ENCODE measurements at places on chromosomes 7 and 10.

GRCh38 chr7:26857506-26858240 lies 6.7 kb downstream of the SKAP2 start:
- no peak for DNase-seq

- DNase-seq, result no peak
Measured at GRCh38 chr7:83514977-83515376, 134.0 kb downstream of the SEMA3E start.

- DNase-seq, result no peak
Measured at GRCh38 chr10:29323367-29323766, 34.5 kb downstream of the LYZL1 start.

GRCh38 chr10:88456730-88457129 lies 126.4 kb downstream of the RNLS start:
- DNase-seq, result no peak

DNA sequence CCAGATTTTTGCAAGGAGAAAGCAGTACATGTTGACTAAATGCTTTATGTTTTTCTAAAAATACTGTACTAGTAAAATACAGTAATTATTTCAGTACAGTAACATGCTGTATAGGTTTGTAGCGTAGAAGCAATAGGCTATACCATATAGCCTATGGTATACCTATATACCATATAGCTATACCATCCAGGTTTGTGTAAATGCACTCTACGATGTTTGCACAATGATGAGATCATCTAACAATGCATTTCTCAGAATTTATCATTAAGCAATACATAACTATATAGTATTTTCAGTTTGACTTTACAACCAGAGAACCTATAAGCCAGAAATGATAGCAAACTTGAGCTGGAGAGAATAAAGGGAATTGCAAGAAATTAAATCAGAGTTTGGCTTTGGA lies 109.7 kb upstream of the DNAJB12 start:
- DNase-seq, result no peak

DNA sequence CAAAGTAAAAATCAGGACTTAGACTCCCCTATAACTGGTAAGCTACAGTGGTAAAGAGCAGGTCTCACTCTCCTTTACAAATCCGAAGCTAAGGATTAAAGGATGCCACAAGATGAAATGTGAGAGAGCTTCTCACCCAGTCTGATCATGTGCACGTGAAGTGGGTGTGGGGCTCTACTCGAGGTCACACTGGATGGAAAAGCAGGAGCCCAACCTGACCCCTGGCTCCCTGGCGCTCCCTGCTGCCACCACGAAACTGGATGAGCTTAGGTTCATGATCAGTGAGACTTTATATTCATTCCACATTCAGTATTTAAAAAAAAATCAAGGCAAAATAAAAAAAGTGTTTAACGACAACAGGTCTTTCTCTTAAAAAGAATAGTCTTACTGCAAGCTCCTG lies 21.7 kb upstream of the FOXI2 start:
- DNase-seq, result no peak

DNA sequence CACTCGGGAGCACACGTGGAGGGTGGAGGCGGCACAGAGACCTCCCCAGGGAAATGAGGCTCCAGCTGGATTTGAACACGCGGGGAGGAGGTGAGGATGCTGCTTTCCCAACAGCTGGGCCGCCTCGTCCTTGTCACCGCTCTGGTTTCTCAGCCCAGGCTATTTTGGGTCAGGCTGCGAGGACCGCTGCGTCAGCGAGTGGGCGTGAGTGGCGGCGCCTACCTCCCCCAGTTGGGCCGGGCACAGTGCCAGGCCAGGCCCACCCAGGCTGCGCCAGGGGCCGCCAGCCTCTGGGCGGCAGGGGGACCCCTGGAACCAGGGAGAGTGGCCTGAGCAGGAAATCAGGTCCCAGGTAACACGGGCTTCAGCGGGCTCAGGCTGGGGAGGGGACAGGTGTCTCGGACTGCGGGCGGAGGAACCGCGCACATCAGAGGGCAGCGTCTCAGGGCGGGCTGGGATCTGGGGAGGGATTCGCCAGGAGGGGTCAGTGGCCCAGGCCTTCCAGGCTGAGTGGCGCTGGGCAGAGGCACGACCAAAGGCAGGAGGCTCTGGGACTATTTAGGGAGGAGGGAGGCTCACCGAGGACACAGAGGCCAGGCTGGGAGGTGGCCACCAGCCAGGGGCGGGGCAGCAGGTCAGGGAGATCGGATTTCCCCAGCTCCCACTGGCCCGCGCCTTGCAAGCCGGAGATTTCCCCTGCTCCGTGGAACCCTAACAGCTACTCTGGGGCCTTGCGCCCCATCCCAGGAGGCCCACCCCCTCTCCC lies 125.2 kb upstream of the RET start:
- no peak for DNase-seq

DNA sequence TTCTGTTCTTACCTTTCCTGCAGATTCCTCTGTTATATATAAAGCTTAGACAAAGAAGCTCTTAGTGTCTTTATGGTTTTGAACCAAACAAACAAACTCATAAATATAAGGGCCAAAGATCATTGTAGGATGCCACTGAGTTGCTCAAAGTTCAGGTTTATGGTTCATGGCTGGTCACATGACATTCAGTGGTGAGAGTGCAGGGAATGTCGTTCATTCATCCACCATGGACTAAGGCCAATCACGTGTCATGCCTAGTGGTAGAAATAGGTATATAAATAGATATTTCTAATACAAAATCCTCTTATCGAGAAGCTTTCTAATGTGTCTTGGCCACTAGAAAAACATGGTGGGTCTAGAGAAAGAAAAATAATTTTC lies 119.4 kb downstream of the GATA3 start:
- no peak for DNase-seq

Data from hypothalamus (tissue), 51 donors.